ENCODE measurements at places on chromosomes 12 and 14.

- DNase-seq = peak; percentile 37
Measured at GRCh38 chr14:69298131-69299071, 38.4 kb downstream of the GALNT16 start.

GRCh38 chr14:76585616-76586015 lies 175.7 kb upstream of the VASH1 start:
- DNase-seq = no peak

GRCh38 chr14:73188501-73188911 lies 48.8 kb upstream of the PAPLN start:
- no peak for DNase-seq

DNA sequence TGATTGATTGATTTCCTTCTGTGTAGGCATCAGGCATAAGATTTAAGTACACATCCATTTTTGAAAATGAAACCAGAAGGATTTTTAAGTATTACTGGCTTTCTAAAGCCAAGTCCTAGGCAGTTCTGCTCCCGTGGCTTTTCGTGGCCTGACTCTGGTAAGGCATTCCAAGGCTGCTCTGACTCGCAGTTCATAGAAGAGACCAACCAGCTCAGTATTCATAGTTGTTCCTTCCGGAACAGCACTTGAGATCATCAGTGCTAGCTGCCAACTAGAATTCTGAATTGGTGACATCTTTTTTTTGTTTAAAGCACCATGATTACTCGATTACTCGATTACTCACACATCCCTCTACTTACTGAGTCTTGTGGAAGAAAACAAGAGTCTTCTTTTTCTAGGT lies 25.9 kb downstream of the SUDS3 start:
- no peak for DNase-seq

- no peak for DNase-seq
Measured at GRCh38 chr14:102196039-102196901, 56.6 kb downstream of the WDR20 start.

DNA sequence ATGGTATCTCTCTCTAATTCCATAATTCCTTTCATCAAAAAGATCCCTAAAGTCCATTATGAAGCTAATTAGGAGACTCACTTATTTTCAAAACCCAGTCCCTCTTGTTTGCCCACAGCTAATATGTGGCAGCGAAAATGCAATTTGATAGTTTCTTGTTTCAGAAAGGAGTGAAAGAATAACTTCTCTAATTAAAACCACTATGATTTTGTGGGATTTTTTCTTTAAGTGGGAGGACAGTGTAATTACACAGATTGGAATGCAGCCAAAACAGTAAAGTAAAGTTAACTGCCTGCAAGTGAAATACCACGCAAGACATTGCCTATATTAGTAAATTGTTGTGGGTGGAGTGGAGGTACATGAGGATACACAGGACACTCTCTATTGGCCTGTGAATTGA lies 50.0 kb downstream of the PTPRO start:
- no peak for DNase-seq

GRCh38 chr12:120438495-120439198 lies 734 bp downstream of the COX6A1 start:
- DNase-seq = no peak

DNA sequence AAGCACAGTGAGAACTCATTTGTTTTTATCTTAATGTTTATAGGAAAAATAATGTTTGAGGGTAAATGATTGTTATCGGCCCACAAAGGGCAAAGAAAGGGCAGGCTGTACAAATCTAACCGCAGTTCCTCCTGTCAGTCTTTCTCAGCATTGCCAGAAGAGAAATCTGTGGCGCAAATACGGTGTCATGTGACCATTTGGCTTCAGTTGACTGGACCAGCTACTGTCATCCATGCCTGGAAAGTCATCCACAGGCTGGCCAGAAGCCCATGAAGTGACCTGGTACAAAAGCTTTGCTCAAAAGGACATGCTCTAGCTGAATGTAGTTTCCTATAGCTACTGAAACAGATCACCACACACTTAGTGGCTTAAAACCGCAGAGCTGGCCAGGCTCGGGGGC lies 43.6 kb downstream of the HCAR2 start:
- no peak for DNase-seq

GRCh38 chr12:32016680-32017482 lies 57.7 kb downstream of the RESF1 start:
- no peak for DNase-seq

GRCh38 chr14:90647473-90648005 lies 168.7 kb downstream of the TTC7B start:
- no peak for DNase-seq

DNA sequence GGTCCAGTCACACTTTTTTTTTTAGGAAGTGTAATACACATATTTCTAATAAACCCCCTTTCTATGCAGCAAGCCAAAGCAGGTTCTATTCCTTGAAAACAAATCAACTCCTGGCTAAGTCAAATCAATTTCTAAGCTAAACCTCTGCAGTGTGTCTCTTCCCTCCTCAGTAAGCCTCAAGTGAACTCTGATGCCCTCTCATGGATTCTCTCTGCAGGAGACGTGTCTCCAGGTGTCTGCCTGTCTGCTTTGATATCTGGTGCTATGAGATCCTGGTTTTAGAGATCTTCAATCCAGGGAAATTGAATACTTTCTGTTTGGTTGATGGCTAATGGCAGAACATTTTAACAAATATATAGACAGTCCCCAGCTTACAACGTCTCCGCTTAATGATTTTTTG lies 791.7 kb downstream of the AACS start:
- no peak for DNase-seq

- no peak for DNase-seq
Measured at GRCh38 chr12:109716512-109717389, 3.1 kb downstream of the FAM222A start.

GRCh38 chr12:42483521-42483790 lies 106.1 kb downstream of the PRICKLE1 start:
- DNase-seq = no peak

- DNase-seq = no peak
Measured at GRCh38 chr12:49806321-49806813, 21.8 kb downstream of the NCKAP5L start.

DNA sequence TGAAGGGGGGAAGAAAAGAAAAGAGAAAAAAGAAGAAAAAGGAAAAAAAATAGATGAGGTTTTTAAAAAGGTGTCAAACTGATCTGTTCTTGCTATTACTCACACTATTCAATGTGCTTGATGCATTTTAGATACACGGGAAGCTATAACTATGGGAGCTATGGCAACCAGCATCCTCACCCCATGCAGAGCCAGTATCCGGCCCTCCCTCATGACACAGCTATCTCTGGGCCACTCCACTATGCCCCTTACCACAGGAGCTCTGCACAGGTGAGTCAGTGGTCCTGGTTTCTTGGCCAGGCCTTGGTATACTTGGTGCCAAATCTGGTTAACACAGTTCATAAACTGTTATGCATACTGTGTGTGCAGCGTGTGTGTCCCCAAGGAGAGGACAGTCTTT lies 24.0 kb upstream of the RIC8B start:
- DNase-seq = no peak

- peak; percentile 85 for DNase-seq
Measured at GRCh38 chr14:61894452-61895077, 132.3 kb downstream of the SNAPC1 start.

- DNase-seq = peak; percentile 47
Measured at GRCh38 chr14:59274991-59275391, 86.5 kb downstream of the DAAM1 start.

- DNase-seq = no peak
Measured at GRCh38 chr12:44029194-44029593, 193.3 kb downstream of the TMEM117 start.

DNA sequence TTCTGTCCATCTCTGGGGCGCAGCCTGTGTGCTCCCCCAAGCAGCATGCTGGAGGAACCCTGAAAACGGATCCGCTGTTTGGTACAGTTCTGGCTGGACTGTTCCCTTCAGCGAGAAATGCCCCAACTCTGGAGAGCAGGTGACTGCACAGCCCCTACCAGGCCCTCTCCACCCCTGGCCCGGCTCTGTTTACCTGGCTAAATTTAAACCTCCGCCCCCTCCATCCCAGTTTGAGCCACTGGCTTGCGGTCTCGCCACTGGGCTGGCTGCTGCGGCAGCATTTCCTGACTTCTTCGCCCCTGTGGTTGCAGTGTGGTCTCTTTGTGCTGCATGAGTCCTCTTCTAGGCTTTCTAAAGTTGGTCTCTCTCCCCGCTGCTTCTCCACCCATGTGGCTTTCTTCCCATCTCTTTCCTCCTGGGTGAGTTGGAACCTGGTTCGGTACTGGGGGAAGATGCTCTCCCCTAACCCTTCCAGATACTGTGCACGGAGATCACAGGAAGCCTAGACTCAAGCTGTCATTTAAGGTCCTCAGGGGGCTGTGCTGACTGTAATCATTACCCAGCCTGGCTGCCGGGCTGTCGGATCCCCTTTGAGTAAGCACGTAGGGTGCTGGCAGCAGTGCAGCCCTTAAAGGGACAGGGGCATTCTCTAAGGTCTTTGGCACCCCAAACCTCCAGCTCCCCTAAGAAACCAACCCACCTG lies 60.6 kb downstream of the FBXL14 start:
- no peak for DNase-seq

GRCh38 chr14:79649856-79650255 lies 561.4 kb downstream of the DIO2 start:
- no peak for DNase-seq

DNA sequence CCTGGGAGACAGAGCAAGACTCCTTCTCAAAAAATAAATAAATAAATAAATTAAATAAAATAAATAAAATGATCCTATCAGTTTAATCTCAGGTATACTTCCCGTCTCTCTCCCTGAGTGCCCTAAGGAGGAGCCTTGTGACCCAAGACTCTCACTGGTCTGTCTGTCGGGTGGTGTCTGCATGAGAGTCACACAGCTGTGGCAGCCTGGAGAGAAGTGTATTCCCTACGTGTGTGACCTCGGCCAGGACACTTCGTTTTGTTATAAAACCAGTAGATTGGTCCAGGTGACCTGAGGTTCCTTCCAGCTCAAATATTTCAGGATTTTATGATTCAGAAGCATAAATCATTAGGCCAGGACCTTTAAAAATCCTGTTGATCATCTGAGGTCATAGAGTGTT lies 4.8 kb downstream of the SYNE3 start:
- no peak for DNase-seq

DNA sequence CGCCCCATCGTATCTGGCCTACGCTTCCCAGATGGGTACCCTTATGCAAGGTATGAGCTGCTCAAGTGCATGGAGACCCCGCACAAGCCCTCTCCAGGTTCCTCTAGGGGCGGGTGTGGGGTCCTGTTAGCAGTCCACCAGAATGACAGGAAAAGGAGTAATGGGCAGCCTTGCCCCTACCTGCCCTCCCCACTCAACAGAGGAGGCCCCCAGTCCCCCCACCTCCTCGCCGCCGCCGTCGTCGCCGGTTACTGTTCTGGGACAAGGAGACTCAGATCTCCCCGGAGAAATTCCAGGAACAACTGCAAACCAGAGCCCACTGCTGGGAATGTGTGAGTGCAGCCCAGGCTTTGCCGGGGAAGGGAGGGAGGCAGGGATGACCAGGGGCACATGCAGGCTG lies 6.0 kb downstream of the REC8 start:
- DNase-seq = no peak

DNA sequence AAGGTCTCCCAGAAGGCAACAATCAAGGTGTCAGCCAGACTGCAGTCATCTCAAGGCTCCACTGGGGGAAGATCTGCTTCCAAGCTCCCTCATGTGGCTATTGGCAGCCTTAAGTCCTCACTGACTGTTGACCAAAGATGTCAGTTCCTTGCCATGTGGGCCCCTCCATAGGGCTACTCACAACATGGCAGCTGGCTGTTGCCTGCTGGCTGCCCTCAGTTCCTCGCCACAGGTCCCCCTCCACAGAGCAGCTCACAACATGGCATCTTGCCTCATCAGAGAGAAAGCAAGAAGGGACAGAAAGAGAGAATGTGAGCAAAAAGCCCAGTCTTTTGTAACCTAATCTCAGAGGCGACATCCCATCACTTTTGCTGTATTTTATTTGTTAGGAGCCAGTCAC lies 34.4 kb upstream of the EGLN3 start:
- DNase-seq = no peak

GRCh38 chr12:100993916-100994450 lies 199.4 kb downstream of the ANO4 start:
- peak; percentile 37 for DNase-seq

GRCh38 chr12:47882781-47883546 lies 21.8 kb downstream of the VDR start:
- DNase-seq = no peak

DNA sequence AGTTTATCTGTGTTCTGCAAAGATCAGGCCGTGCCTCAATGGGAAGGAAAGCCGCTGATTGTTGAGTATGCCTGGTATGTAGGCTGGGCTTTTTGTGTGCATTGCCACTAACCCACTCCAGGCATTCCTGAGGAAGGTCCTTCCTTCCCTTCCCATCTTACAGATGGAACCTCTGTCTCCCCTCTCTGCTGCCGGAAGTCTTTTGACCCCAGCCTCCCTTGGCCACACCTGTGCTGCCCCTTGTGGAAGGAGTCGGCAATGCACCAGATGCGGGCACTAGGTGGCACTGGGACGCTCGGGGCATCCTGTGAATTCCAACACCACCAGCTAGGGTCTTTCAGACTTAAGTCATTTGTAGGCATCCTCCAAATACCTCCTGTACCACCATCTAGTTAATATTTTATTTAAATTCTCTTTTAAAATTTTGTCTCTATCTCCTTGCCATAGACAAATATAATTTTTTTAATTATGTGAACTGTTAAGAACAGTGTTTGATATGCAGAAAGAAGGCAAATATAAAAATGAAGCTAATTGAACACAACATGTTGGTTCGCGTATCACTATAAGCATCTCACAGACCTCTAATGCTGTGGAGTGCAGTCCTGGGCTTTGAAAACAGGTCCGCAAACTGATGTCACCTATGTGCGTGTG lies 99.6 kb downstream of the RIN3 start:
- peak; percentile 78 for DNase-seq

- no peak for DNase-seq
Measured at GRCh38 chr14:72352012-72352411, 419.8 kb downstream of the RGS6 start.

GRCh38 chr12:123119808-123120207 lies 31.1 kb downstream of the PITPNM2 start:
- DNase-seq = no peak

- DNase-seq = peak; percentile 11
Measured at GRCh38 chr12:115506822-115507559, 770.5 kb downstream of the MED13L start.

- DNase-seq = no peak
Measured at GRCh38 chr12:99620159-99620479, 27.4 kb upstream of the GARIN6 start.

DNA sequence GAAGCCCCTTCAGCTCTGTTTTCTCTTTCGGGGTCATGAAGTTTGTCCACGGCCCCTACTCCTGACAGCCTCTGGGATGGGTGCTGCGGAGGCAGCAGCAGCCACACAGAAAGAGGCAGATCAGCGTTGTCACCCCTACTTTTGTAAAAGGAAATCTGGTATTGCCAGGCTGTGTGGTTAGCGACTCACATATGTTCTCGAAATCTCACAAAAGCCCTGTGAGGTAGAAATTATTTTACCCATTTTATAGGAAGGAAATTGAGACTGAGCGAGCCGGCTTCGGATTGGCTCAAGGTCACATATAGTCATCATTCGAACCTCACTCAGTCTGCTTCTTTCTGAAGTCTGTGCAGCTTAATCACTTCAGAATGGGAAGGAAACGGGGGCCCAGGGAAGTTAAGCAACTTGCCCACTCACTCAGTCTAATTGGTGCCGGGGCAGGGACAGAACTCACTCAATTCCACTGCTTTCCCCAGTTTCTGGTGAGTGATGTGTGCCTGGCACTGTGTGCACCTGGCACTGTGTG lies 1.1 kb upstream of the CKAP4 start:
- DNase-seq = no peak

- DNase-seq = no peak
Measured at GRCh38 chr12:25699454-25699853, 146.4 kb upstream of the LMNTD1 start.

Data from neural progenitor cell (in vitro differentiated cells).